ENCODE measurements at places on chromosomes 11 and 22.

- DNase-seq: no peak
These were observed 41.5 kb upstream of the CARD18 start for GRCh38 chr11:105181100-105181499.

DNA sequence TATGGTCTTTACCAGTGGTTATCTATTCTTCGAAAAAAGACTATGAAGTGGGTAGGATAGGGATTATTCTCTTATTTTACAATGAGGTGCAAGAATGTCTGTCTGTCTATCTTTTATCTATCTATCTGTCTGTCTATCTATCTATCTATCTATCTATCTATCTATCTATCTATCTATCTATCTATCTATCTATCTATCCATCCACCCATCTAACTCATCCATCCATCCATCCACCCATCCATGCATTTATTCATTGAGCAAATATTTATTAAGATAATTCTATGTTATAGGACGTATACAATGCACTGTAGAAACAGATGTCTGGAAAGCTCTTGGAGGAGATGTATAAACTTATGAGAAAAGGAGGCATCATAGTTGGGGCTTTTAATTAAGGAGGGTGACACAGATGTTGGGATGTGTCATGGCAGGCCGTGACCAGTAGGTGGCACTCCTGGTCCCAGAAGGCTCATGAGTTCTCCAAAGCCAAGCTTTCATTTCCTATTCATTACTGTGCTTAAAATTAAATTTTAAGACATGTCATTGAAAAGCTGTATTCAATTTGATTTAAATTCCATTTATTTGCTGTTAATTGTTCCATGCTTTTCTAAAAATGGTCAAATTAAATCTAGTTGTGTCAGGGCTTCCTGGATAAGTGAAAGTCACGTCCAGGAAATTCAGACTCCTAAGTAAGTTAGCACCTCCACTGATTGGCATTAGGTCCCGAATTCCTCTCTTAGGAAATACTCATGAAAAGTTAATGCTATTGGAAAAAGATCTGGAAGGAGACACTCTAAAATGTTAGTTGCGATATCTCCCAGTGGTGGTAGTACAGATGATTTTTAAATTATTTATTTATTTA, 19.0 kb upstream of the E2F8 start:
- no peak for DNase-seq

DNA sequence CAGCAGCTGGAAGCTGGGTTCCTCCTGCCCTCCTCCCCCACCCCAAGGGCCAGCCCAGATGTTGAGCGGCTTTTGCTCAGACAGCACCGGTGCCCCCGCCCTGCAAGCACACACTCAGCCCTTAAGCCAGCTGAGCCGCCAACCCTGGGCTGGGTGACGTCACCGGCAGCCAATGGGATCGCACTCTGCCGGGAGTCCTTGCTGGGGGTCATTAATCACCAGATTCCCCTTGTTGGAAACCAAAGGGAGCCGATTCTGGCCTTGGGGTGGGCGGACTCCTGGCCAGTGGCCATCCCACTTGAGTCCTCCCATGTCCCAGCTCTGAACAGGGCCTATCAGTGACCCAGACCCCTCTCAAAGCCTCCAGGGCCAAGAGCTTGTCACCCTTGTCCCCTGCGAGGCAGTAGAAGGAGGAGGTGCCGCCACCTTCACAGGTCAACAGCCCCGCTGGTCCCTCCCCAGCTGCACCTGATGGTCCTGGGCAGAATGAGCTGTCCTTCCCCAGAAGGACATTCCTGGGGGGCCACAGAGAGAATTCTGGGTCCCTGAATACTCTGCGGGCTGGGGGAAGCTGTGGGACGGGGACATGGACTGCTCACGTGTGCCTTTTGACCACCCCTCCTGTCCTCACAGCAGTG, 7.4 kb downstream of the DUSP8 start:
- DNase-seq: no peak

DNA sequence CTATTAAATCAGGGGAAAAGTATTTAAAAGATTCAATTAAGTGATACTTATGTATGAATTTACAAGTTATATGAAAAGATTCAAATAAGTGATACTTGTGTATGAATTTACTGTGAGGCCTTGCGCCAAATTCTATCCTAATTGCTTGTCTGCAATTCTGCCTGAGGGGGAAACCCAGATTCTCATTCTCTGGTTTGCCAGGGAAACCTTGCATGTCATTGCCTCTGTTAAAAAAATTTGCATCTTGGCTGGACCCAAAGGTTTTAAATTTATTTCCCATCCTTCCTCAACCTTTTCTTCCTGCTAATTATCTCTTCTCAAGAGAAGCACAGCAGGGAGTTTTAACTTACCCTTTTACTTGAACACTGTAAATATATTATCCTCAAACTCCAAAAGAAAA, 13.8 kb downstream of the OLFML1 start:
- no peak for DNase-seq

GRCh38 chr11:132455044-132455443, 1077.3 kb downstream of the OPCML start:
- DNase-seq: no peak

DNA sequence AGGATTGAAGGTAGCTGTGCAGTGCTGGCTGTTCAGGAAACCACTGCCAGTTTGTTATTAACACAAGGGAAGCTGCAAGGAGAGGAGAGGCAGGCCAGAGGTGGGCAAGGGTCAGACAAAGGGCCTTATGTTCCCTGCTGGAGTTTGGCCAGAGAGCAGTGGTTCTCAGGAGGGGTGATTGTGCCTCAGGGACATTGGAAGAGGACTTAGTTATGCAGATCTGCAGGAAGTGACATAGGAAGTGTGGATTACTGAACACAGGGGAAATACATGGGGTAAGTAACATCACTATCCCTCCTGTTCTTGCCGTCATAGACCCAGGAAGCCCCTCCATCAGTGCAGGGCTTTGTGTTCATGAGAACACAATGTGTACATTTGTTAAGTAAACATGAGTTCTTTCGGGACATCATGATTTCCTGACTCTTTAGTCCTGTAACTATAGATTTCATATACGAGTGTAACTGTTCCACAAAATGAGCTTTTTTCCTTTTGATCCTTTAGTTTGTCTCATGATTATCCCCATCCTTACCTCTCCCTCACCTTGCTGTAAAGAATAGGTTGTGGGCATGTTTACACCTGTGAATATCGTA, 5.9 kb downstream of the SRRD start:
- DNase-seq: peak; percentile 71

DNA sequence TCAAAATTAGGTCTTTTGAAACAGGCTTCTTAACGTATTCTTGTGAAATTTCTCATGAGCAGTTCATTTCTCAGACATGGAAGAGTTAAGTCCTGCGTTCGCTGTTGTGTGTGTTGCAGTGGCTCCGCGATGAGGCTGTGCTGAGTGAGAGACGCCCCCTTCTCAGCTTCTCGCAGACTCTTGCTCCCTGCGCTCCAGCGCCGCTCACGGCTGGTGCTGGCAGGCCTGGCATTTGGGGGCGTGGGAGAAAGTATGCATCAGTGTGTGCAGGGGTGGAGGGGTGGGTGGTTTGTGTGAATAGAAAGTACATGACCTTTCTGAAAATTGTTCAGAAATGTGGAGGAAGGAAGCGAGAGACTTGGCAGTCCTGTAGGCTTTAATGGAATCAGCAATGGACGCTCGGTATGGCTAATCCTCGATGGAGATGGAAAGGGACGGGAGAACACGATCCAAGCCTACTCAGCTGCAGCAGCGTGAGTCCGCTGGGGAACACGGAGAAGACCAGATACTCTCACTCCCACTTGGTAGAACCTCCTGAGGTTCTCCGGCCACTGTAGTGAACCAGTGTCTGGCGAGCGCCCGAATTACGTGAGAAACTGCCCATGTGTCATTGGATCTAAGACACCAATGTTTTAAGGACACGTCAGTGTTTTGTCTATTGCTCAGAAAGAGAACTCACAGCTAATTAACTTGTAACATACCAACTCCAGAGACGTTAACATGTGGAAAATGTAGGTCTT, 5.9 kb downstream of the TAB1 start:
- DNase-seq: no peak

DNA sequence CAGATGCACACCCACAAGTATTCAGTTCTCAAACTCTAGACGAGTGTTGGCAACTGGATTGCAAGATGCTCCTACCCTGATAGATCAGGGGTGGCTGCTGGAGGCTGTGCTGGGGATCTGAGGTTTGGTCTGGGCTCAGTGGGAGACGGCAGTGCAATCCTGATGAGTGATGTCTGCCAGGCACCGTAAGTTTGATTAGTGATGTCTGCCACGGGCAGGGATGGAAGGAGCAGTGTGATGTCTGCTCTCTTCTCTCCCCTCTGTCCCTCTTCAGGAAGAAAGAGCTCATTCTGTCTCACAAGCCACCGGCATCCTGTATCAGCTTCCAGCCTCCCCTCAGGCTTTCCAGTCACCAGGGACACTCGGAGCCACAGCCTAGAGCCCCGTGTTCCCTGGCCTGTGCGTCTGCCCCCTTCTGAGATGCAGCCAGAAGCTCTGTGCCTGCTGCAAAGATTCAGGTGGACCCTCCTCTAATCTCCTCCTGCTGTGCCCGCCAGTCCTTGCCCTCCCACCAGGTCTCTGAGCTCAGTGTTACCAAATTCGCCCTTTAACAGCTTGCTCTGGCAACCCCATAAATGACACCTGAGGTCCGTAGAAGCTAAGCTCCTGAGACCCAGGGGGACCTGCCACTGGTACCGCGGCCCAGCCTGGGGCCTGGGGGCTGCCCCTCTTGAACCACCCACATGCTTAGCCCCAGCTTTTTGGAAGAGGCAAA, 19.9 kb downstream of the TP53I11 start:
- no peak for DNase-seq

- DNase-seq: no peak
These were observed 714 bp downstream of the TRIM29 start for GRCh38 chr11:120137187-120137610.

DNA sequence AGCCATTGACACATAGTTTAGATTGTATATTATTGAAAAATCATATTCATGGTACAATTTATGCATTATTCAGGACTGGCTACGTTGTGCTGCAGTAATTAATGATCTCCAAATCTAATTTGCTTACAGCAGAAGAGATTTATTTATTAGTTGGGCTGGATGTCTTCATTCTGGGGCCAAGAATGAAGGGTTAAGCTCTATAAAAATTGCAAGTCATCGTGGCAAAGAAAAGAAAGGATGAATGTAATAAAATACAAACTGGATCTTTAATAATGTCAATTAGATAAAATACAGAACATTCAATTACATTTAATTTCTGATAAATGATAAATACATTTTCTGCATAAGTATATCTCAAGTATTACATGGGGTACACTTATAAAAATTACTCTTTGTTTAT, 151.8 kb upstream of the ANO5 start:
- no peak for DNase-seq

DNA sequence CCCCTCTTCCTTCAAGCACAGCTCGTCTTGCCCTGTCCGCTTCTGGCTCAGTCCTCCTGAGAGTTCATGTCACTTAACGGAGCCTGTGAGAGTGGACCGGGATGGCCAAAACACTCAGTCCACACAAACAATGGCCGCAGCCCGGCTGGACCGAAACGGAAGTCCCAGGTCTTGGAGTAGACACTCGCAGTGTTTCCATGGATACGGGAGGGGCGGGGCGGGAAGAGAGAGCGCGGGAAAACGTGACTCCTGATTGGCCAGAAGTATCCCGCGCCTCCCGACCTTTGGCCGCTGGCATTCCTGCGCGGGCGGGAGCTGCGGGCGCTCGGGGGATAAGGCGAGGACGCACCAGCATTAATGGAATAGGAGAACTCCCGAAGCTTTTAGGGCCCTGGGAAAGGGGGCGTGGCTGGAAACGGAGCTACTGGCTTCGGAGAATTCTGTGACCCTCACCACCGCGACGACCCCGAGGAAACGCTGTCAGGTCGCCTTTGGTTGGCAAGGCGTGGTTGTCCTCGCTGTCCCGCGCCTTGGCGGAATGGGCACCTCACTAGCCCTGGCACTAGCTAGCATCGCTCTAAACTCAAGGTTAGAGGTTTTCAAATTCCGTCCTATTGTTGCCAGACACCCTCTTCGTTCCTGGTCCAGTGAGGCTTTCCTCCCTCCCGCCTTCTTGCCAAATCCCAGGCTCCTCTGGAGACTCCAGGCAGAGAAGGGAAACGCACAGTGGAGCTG, at the start of the genes NLRP14 and ZNF214:
TSS of gene NLRP14 (plus strand) at position 297 of the 735 bp plus-strand sequence. CDS start 18,108 bp downstream, outside the sequence.
TSS of gene ZNF214 (minus strand) at position 164 of the 735 bp plus-strand sequence. CDS start 17,511 bp downstream, outside the sequence.
- peak; percentile 90 for DNase-seq

GRCh38 chr11:75802913-75803820, 11.8 kb upstream of the UVRAG start:
- DNase-seq: peak; percentile 63

DNA sequence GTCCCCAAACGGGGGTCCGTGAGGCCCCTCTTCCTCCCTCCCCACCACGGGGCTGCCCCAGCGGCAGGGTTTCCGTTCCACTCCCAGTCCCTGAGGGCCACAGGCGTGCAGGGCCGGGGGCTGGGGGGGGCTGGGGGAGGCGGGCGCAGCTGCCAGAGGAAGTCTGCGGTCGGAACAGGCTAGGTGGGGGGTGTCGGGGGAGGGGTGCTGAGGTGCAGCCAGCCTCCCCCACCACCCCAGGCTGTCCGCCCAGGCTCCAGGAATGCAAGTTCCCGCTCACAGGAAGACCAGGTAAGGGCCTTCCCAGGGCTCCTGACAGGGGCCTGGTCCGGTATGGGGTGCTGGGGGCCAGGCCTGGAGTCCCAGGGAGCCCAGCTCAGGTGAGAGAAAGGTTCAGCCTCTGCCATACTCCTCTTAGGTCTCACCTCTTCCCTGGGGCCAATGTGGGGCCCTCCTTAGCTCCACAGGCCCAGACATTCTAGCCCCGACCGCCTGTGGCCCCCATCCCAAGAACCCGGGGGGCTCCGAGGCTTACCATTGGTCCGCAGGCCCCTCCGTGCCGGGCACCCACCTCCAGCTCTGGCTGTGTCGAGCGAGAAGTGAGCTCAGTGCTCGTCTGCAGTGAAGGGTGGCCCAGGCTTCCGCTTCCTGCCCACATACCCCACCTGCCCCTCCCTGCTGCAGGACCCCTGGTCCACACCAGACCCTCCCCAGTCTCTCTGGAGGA, at the start of gene PTPRCAP:
TSS of gene PTPRCAP (minus strand) at position 601 of the 727 bp plus-strand sequence. CDS start at position 538, 63 bp downstream.
- no peak for DNase-seq

DNA sequence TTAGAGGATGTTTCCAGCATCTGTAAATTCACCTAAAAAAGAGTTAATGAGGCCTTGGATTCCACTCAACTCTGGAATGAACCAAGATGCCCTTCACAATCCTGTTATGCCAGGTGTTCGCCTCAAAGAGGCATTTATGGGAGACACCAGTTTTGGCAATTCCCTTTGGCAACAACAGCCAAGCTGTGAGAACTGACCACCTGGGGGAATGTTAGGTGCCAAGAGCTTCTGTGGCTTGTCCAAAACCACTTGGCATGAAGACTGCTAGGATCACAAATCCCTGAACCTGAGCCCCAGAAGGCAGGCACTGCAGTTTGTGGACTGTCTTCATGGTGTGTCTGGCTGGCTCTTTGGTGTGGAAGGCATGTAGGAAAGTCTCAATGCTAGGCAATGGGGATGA, 164.4 kb upstream of the BDNF start:
- DNase-seq: no peak

Data from HepG2 (cell line).